ENCODE measurements at places on chromosomes 1 and 21. TPM values are rescaled to one million over a fixed set of nuclear protein-coding genes. Genes with fewer than 3 reads are reported as not detected.

PDZK1 gene
- 90.2 TPM for total RNA-seq

KRTAP19-3 gene
- total RNA-seq = not detected

TMIGD3 gene
- total RNA-seq = 0.88 TPM

RAB7B gene
- total RNA-seq = not detected

ZNF683 gene
- not detected for total RNA-seq

HES3 gene
- not detected for total RNA-seq

TCHHL1 gene
- not detected for total RNA-seq

FAM72D gene
- total RNA-seq = 5.9 TPM

AKNAD1 gene
- total RNA-seq = not detected

PPM1J gene
- 1.5 TPM for total RNA-seq

FCRL5 gene
- total RNA-seq = not detected

HSD3B1 gene
- 40.9 TPM for total RNA-seq

SYDE2 gene
- 19.9 TPM for total RNA-seq

MXRA8 gene
- total RNA-seq = 4.9 TPM

FMO2 gene
- total RNA-seq = not detected

SLC1A7 gene
- not detected for total RNA-seq

S100A8 gene
- not detected for total RNA-seq

ZP4 gene
- total RNA-seq = not detected

C1orf185 gene
- total RNA-seq = not detected

GRIK1 gene
- not detected for total RNA-seq

YIPF1 gene
- 17.2 TPM for total RNA-seq

INKA2 gene
- total RNA-seq = 8.5 TPM

PRAMEF33 gene
- 0.49 TPM for total RNA-seq

HRNR gene
- not detected for total RNA-seq

FALEC gene
- total RNA-seq = 0.63 TPM

SPRR1A gene
- total RNA-seq = not detected

FCRL1 gene
- total RNA-seq = not detected

KCNH1 gene
- 0.16 TPM for total RNA-seq

GPR25 gene
- total RNA-seq = not detected

SETDB1 gene
- total RNA-seq = 46.7 TPM

PLA2G2F gene
- not detected for total RNA-seq

DIO1 gene
- 7.1 TPM for total RNA-seq

PRKCZ gene
- 45.9 TPM for total RNA-seq

TP73 gene
- 11.7 TPM for total RNA-seq

PCSK9 gene
- total RNA-seq = 29.4 TPM

YBX1 gene
- total RNA-seq = 622 TPM

SPRR4 gene
- not detected for total RNA-seq

TAF13 gene
- total RNA-seq = 25.1 TPM

SLAMF9 gene
- total RNA-seq = not detected

DEGS1 gene
- total RNA-seq = 39.2 TPM

RNPEP gene
- 83.0 TPM for total RNA-seq

LIPI gene
- not detected for total RNA-seq

SPRR1B gene
- not detected for total RNA-seq
